ENCODE measurements at places on chromosomes 1 and 21.

- no peak for DNase-seq
Measured at GRCh38 chr1:228064741-228065542, 17.6 kb upstream of the ARF1 start.

- DNase-seq: no peak
Measured at GRCh38 chr1:67687198-67687545, 2.2 kb downstream of the GADD45A start.

DNA sequence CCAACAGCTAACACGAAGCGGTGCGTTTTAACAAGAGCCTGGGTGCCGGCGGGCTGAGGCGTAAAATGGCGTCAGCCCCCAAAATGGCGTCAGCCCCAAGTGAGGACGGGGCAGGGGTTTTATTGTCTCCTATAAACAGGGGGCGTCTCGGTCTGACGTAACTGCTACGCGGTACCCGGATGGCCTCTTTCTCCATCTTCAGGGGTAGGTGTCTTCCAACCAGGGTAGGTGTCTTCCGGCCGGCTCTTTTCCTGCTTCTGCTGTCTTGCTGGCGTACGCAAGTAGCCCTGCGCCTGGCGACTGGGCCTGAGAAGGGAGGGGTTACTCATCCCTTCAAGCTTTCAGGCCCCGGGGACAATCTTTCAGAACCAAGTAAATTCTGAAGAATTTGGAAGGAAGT lies 45.3 kb downstream of the LGR6 start:
- no peak for DNase-seq

DNA sequence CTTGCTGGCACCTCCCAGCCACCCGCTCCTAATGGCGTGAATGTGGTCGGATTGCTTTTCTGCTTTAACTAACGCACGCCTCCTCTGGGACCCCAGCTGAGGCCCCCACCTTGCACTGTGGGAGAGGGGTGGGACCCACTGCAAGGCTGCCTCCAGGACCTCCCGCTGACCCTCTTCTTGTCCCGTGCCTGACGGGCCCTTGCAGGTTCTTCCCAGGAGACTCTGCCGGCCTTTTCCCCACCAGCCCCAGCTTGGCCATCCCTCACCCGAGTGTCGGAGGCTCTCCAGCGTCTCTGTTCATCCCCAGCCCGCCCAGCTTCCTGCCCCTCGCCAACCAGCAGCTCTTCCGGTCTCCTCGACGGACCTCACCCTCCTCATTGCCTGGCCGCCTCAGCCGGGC lies 18.6 kb downstream of the TMEM201 start:
- no peak for DNase-seq

DNA sequence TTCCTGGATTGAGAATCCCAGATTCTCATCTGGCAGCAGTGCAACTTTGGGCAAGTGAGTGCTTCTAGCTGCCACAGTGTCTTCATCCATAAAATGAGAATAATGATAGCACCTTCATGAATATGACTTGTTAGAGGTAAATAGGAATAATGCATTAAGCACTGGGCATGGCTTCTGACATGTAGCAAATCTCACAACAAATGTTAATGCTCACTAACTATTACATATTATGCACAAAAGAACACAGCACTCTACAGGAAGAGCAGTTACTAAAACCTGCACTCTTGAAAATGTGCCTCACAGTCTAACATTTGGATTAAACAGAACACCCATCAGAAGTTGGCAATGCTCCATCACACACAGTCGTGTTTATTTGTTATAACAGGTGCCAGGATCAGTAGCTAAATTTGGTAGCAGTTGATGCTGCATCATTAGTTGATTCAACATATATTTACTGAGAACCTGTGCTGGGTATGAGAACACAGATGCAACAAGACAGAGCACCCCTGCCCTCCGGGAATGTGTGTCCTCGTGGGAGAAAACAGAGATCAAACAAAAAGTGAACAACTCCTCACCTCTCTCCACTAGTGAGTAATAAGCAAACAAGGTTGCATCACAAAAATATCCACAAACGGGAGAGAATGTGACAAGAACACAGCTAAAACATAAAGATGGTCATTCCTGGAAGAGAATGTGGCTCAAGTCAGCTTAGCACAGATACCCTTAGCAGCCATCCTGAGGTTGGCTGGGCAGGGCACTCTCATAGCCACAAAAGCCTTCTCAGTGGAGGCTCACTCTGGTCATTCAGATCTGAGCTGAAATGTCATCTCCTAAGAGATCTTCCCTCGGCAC lies 26.2 kb upstream of the LBR start:
- DNase-seq: no peak

DNA sequence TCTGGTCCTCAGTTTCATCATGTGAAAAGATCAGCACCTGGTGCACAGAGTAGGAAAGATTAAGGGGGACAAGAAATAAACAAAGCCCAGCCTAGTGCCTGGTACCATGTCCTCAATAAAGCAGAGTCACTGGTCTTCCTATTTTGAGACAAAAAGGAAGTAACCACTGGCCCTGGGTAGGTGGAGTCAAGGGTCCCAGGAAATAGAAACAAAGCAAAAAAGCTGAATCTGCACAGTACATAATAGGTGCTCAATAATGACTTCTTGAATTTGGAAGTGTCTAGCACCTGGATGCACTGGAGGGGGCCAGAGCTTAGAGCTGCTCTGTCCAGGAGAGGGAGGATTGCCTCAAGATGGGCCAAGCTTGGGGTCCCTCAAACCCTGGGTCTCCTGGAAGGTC lies 1.9 kb upstream of the EPHB2 start:
- no peak for DNase-seq

- DNase-seq: no peak
Measured at GRCh38 chr1:42735056-42735455, 5.0 kb downstream of the CLDN19 start.

DNA sequence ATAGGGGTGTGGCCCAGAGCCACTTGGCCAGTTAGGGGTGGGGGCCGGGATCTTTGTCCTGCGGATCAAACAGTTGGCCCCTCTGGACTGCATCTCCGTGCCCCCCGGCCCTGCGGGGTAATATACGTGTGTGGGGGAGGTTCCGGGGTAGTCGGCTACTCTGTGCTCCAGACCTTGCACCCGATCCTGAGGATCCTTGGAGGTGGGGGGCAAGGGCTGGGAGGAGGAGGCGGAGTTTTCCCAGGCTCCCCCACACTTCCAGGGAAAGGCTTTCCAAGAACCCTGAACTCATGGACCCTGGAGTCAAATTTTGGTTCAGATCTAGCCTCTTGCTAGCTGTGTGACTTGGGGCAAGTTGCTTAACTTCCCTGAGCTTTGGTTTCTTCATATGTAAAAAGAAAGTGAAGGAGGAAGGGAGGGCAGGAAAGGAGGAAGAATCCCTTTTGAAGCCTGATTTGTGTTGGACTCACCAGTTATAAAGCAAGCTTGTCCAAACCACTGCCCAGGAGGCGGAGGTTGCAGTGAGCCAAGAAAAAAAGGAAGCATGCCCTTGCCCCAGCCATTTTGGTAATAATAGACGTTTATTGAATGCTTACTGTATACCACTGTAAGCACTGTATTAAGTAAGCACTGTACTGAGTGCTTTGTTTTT lies 686 bp downstream of the MIIP start:
- DNase-seq: no peak
